GM19239 (cell line): ENCODE measurements at places on chromosomes 5 and 9.

- no peak for DNase-seq
Measured at GRCh38 chr5:79773612-79774011, 84.0 kb downstream of the CMYA5 start.

GRCh38 chr5:60822285-60822556 is 21.8 kb downstream of the ELOVL7 start:
- DNase-seq: no peak

DNA sequence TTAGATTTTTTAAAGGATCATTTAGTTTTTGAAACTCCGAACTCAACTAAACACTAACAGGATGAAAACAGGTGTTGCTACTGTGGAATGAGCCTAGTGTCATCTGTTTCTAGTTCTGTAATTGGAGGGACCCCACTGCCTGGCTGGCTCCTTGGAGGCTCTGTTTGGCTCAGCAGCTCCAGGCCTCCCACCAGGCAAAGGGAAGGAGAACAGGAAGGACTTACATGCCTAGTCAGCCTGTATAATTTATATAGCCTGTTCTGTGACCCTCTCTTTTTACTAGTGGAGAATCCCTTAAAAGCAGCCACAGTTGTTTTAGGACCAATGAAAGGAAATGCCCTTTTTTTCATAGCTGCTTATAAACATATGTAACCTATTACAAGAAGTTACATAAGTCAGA is 21.1 kb upstream of the C5orf24 start:
- no peak for DNase-seq

- DNase-seq: no peak
Measured at GRCh38 chr5:27995867-27996266, 957.5 kb upstream of the CDH9 start.
